ENCODE measurements at places on chromosomes 5 and 9. TPM values are rescaled to one million over a fixed set of nuclear protein-coding genes. Genes with fewer than 3 reads are reported as not detected.
A peak's percentile ranks its signal among the peaks of the same experiment; 100 is the strongest.

DNA sequence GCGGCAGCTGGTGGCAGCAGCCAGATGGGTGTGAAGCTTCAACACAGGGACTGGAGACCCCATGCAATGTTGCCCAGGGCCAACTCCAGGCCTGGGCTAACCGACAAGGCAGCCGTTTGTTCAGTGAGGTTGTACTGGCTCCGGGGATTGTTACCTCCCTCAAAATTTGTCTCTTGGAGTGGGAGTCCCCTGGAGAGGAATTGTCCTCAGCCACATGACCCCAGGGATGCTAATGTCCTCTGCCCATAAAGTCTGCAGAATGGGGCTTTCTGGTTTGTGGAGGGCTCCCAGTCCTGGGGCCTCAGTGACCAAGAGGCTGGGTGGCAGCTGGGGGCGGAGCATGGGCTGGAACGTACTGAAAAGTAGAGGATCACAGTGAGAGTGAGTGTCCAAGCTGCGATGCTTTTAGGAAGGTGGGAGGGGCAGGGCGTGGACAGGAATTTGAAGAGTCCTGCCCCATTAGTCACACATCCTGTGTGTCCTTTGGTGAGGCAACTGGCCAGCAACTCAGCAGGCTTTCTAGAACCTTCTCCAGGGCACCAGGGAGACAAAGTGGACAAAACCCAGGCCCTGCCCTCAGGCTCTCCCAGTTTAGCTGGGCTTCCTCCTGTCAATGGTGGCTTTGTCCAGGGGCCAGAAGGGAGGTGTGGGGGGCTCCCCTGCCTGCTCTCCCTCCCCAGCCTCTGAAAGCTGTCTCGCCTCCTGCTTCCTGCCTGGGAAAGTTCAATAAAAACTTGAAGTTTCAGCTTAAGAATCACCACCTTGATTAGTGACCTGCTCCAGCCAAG lies 114.0 kb downstream of the NSG2 start:
- peaks cover 3% of the 10 kb centered on the region for H3K27me3 ChIP-seq
- no peaks in the 10 kb centered on the region for H3K36me3 ChIP-seq
- no peak overlapping the region for H3K4me3 ChIP-seq
- H3K27ac ChIP-seq, result no peak overlapping the region
- H3K4me1 ChIP-seq, result no peaks in the 10 kb centered on the region

The LAMC3 gene
- not detected for total RNA-seq

GRCh38 chr9:19408316-19408692 lies 505 bp upstream of the ACER2 start:
- peak overlapping the region; percentile 88 for H3K4me3 ChIP-seq
- no peaks in the 10 kb centered on the region for H3K36me3 ChIP-seq
- no peaks in the 10 kb centered on the region for H3K27me3 ChIP-seq
- peaks cover 4% of the 10 kb centered on the region for H3K4me1 ChIP-seq
- peak overlapping the region; percentile 73 for H3K27ac ChIP-seq

DNA sequence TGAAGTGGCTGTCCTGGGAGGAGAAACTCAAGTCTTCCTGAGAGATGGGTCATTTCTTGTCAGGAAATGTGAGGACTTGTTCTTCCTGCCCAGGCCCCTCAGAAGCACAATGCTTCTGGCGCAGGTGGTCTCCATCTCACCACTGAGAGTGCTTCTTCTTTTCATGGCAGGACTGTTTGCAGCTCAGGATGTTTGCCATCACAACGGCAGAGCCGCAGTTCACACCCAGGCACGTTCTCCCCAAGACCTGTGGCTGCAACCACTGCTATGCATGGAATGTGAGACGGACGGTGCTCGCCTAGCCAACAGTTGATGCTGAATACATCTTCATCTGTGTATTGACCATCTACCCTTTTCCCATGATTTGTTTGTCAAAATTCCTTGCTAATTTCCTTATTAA lies 216.3 kb downstream of the GADD45G start:
- no peaks in the 10 kb centered on the region for H3K36me3 ChIP-seq
- no peak overlapping the region for H3K4me3 ChIP-seq
- no peak for DNase-seq
- H3K27ac ChIP-seq, result no peak overlapping the region
- peaks cover 4% of the 10 kb centered on the region for H3K4me1 ChIP-seq

The ENC1 gene
- 13.0 TPM for total RNA-seq

The PPWD1 gene
- total RNA-seq, result 11.9 TPM

GRCh38 chr5:38845526-38846378 lies at the start of gene OSMR:
Gene OSMR (plus strand): TSS chr5:38846012. CDS start chr5:38869045, 23,033 bp downstream.
- peak; percentile 93 for DNase-seq
- peak within 1 kb of the TSS; percentile 80 for H3K4me3 ChIP-seq
- no peaks in the 10 kb centered on the region for H3K36me3 ChIP-seq
- peak within 1 kb of the TSS; percentile 85 for H3K27ac ChIP-seq

DNA sequence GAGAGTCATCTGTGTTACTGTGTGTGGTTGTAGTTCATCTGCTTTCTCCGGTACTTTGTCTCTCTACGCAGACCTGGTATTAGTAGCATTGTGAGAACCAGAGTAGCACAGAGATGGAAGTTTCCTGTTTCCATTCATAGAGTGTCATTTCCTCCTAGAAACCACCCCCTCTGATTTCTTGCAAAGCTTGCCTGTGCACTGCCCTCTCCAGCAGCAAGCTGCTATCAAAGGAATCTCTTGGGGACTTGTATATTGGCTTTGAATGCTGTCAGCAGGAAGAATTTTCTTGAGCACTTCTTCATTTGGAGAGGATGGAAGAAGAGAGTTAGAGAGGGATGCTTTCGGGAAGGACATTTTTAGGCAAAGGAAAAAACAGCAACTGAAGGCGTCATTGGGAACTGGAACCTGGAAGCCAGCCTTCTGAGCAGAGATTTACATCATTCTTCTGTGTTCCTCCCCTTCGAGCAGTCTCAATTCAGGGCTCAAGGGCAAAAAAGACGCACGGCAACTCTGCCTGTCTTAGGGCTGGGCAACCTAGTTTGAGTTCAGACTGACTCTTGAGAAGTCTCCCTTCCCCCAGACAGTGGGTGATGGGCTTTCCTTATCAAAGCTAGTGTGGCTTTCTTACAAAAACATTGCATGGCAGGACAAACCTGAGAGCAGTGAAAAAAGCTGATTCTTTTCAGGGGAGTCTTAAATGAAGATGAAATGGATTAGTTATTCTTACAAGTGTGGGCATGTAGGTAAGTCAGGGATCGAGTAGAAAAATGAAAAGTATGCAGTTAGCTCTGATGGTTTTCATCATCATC lies 226.3 kb downstream of the AOPEP start:
- H3K36me3 ChIP-seq, result peaks cover 6% of the 10 kb centered on the region
- H3K4me3 ChIP-seq, result no peak overlapping the region
- H3K4me1 ChIP-seq, result peaks cover 52% of the 10 kb centered on the region
- no peak for DNase-seq
- H3K27ac ChIP-seq, result peak overlapping the region; percentile 79

The ADAMTSL1 gene
- total RNA-seq, result 0.57 TPM

DNA sequence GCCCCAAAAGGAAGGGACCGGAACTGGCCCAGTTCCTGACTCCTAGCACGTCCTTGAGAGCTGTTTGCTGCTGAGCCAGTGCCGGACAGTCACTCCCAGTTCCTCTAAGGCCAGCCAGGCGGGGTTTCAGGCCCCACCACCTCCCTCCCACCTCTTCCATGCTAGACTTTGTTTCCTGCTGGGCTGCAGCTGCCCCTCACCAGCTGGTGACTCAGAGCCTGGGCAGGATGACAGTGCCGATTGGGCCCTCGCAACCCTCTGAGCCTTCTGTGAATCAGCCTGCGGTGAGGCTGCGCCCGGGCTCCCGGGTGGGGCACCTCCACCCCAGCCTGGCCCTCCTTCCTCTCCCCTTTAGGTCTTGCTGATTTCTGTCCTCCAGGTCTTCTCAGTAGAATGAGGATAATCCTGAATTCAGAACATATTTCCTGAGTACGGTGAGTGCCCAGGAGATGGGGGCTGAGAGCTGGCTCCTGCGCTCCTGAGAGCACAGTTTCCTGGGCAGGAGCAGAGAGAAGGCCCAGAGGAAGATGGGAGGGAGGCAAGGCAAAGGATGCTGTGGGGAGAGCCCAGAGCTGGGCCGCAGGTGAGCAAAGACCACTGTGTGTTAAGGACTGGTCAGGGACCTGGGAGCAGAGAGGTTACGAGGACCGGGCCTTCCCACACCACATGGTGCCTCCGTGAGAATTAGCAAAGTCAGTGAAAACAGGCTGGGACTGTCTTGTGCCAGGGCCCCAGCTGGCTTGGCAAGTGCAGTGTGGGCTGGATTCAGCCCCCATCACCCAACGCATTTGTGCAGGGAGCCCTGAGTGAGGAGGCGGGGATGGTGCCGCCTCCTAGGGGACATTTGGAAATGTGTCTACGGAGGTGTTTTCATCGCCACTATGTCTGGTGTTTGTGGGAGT lies 32.9 kb upstream of the STXBP1 start:
- peak overlapping the region; percentile 80 for H3K27ac ChIP-seq
- H3K4me1 ChIP-seq, result peaks cover 4% of the 10 kb centered on the region
- DNase-seq, result peak; percentile 91
- H3K4me3 ChIP-seq, result peak overlapping the region; percentile 49
- no peaks in the 10 kb centered on the region for H3K36me3 ChIP-seq

DNA sequence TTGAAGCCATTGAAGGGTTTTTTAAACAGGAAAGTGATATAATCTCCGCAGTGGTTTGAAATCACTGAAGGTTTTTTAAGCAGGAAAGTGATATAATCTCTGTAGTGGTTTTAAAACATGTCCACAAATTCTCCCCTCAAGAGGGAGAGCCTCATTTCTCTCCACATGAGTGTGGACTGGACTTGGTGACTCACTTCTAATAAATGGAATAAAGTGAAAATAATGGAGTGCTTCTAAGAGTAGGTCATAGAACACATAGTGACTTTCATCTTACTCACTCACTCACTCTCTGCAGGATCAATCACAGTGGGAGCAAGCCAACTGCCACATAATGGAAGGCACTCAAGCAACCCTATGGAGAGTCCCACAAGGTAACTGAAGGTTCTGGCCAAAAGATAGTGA lies 12.0 kb downstream of the CTNNAL1 start:
- H3K4me1 ChIP-seq, result no peaks in the 10 kb centered on the region
- no peak for DNase-seq
- no peaks in the 10 kb centered on the region for H3K27me3 ChIP-seq
- H3K27ac ChIP-seq, result no peak overlapping the region
- H3K36me3 ChIP-seq, result peaks cover 5% of the 10 kb centered on the region

- H3K4me3 ChIP-seq, result no peak overlapping the region
- no peak for DNase-seq
- H3K36me3 ChIP-seq, result peaks cover 45% of the 10 kb centered on the region
- peaks cover 17% of the 10 kb centered on the region for H3K4me1 ChIP-seq
- no peaks in the 10 kb centered on the region for H3K27me3 ChIP-seq
Measured at GRCh38 chr9:92289708-92290390, 3.6 kb downstream of the IARS1 start.

GRCh38 chr5:142248853-142249462 lies 75.9 kb downstream of the SPRY4 start:
- H3K4me1 ChIP-seq, result no peaks in the 10 kb centered on the region
- no peaks in the 10 kb centered on the region for H3K27me3 ChIP-seq
- no peak overlapping the region for H3K27ac ChIP-seq
- DNase-seq, result peak; percentile 68

The INSL6 gene
- total RNA-seq, result not detected

DNA sequence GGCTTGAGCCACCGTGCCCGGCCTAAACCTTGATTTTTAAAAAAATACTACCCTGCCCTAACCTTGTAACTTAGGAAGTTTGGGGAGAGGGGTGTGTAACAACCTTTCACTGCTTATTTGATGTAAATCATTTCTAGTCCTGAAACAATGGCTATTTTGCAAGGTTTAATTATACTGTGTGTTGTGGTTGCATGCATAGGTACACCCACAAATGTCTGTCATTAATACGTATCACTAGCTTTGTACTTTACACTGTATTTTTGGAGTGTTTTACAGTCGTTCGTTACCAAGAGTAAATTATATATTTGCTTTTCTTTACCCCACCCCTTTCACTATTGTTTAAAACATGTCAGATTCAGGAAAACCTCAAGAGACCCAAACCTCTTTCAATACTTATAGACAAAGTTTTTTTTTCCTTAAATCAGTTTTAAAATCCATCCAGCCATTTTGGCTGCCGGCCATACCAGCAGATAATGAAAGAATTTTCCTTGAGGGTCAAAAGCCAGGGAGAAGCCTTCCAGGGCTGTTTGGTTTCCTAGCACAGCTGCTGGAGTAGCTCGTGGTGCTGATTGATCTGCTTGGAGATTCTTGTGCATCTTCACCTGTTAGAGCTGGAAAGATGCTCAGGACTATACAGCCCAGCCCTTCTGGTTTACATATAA lies 50.7 kb downstream of the DOCK8 start:
- no peaks in the 10 kb centered on the region for H3K4me1 ChIP-seq
- no peak overlapping the region for H3K4me3 ChIP-seq
- no peak for DNase-seq
- no peaks in the 10 kb centered on the region for H3K36me3 ChIP-seq
- no peak overlapping the region for H3K27ac ChIP-seq

The RETREG1 gene
- 203 TPM for total RNA-seq

GRCh38 chr5:131245312-131245711 lies 18.5 kb upstream of the CDC42SE2 start:
- no peaks in the 10 kb centered on the region for H3K27me3 ChIP-seq
- no peaks in the 10 kb centered on the region for H3K4me1 ChIP-seq
- H3K4me3 ChIP-seq, result no peak overlapping the region

- H3K27me3 ChIP-seq, result peaks cover 8% of the 10 kb centered on the region
- DNase-seq, result peak; percentile 12
- no peak overlapping the region for H3K4me3 ChIP-seq
- H3K36me3 ChIP-seq, result no peaks in the 10 kb centered on the region
Measured at GRCh38 chr5:1208743-1209488, 7.5 kb downstream of the SLC6A19 start.

DNA sequence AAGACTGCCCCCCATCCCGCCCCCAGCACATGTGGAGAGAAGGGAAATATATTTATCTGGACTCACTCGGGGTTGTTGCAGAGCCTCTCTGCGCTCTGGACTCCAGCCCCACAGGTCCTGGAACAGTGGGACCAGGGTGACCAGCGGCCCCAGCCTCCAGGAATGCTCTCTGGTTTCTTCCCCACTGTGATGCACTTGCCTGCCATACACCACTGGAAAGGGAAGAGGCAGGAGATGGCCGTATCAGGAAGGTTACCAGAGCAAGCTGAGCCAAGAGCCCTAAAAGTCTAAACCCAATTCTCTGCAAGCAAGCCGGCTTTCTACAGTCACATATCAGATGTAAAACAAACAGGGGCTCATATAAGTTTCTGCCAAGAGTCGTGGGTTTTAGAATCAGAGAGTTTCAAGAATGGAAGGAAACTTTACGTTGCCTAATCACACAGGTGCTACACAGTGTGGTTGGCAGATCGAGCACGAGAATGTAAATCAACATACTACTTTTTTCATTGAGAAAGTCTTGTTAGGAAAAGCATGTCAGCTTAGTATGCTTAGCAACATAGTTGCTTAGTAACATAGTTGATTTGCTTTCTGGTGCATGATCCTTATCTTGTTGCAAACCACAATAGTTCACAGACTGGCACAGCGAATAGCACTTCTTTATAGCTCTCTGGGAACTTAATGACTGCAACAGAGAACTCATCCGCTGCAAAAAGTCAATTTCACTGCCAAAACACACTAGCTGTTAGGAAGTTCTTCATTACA lies 201.2 kb downstream of the TARS1 start:
- no peaks in the 10 kb centered on the region for H3K4me1 ChIP-seq
- no peaks in the 10 kb centered on the region for H3K36me3 ChIP-seq

The ZNF354C gene
- total RNA-seq, result 2.4 TPM

The CBY3 gene
- not detected for total RNA-seq
